ENCODE measurements at places on chromosomes 5 and 9.
A peak's percentile ranks its signal among the peaks of the same experiment; 100 is the strongest.

- peak; percentile 80 for DNase-seq
Measured at GRCh38 chr9:16871336-16872151, 1.1 kb upstream of the BNC2 start.

GRCh38 chr5:9408964-9409363 is 136.9 kb downstream of the SEMA5A start:
- DNase-seq = no peak

- peak; percentile 30 for DNase-seq
Measured at GRCh38 chr9:129550199-129550839, 70.6 kb downstream of the C9orf50 start.

DNA sequence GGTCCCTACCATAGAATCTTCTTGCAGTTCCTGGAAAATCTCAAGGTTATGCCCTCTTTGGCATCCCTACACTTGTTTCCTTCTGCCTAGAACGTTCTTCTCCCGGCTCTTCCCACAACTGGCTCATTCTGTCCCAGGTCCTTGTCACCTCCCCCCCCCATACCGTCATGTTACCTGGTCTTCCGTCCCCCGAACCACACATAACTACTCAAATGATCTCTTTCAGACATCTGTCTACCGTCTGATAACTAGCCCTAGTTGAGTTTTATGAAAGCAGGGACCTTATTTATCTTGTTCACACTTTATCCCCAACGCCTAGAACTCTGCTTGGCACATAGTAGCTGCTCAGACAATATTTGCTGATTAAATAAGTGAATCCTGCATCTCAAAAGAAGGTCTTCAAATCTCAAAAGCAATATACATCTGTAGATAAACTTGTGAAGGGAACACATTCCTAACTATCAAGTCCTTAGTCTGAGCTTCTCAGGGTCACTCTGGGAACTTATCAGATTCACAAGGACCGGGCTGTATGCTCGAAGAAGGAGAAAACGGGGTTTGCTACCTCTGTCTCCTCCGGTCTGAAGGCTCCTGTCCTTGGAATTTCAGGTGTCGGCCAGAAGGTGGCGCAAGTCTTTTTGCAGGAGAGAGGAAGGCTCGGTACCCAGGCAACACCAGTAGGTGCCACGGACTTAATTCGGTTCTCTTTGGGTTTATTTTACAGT is 30.0 kb downstream of the LCP2 start:
- peak; percentile 93 for DNase-seq

Measured in hematopoietic multipotent progenitor cell treated with erythropoietin and hydrocortisone succinate and interleukin-3 and kit ligand, for 4 days (in vitro differentiated cells).